SK-N-SH (cell line): ENCODE measurements at places on chromosomes 4 and X. TPM values are rescaled to one million over a fixed set of nuclear protein-coding genes. Genes with fewer than 3 reads are reported as not detected.

DNA sequence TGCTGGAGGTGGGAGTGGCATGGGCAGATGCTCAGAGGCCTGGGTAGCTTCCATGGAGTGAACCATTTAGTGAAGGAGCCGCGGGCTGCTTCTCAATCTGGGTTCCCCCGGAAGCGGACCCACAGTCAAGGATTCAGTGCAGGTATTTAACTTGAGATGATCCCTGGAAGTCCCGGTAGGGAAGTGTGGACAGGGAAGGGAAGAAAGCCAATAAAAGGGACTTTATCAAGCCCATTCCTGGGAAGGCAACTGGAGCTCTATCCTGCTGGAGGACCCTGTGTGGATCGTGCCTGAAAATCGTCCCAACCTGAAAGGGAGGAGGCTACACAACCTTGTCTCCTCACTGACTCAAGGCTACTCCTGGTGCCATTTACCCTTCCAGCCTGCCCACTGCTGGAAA, 76.9 kb downstream of the DHX15 start:
- DNase-seq = no peak

DNA sequence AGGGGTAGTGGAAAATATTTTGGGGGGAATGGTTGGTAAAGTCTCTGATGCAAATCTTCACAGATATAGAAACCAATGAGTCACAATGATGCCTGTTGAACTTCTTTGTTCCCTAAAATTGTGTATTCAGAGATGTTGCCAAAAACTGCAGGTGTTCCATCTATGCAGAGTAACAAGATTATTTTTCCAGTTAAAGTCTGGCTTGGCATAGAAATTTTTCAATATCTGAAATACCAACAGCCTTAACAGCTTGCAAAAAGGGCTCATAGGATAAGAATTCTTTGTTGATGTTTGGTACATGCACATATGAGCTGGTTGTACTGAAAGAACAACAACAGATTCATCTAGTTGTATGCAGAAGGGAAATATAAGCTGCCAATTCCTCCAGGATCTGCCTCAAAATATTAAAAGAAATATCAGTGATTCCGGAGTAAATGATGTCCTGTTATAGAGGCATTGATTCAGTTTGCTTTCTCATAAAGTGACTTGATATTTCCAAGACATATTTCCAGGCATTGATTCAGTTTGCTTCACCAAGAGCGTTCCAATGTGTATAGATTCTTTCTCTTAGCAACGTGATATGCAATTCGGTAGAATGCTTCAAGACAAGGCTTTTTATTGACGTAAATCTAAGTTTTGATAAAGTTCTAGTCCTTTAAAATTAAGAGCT, 564.4 kb downstream of the TMA16 start:
- no peak for DNase-seq

DNA sequence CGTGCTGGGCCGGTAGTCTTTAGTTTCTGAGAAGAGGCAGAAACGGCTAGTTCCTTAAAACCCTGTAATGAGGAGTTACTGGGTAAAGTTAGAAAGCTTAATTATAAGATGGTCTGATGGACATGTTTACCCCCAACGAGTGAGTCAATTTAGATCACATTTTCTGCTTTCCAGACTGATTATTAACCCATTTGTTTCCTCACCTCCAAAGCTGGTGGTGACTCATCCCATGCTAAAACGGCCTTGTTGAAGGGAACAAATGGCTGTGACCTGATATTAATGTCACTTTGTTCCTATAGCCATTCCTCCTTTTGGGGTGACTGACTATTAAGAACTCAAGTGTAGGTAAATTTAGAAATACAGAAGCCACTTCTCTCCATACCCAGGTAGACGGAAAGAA, 232.0 kb downstream of the KCNIP4 start:
- DNase-seq = no peak

DNA sequence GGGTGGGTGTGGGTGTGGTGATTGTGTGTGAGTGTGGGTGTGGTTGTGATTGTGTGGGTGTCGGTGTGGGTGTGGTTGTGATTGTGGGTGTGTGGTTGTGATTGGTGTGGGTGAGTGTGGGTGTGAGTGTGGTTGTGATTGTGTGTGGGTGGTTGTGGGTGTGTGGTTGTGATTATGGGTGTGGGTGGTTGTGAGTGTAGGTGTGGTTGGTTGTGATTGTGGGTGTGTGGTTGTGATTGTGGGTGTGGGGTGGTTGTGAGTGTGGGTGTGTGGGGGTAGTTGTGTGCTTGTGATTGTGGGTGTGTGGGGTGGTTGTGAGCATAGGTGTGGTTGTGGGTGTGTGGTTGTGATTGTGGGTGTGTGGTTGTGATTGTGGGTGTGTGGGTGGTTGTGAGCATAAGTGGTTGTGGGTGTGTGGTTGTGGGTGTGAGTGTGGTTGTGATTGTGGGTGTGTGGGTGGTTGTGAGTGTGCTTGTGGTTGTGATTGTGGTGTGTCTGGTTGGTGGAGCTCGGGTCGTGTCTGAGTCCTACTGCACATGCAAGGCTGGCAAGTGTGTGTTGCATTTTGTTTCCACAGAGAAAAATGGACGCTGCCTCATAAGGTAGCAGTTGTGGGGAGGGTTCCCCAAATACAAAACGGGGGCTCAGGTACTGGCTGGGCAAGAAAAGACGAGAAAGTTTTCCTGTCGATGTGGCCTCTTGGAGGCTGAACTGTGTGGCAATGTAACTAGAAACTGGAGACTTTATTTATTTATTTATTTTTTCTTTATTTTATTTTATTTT, 116.7 kb downstream of the UBE2K start:
- peak; percentile 24 for DNase-seq

DNA sequence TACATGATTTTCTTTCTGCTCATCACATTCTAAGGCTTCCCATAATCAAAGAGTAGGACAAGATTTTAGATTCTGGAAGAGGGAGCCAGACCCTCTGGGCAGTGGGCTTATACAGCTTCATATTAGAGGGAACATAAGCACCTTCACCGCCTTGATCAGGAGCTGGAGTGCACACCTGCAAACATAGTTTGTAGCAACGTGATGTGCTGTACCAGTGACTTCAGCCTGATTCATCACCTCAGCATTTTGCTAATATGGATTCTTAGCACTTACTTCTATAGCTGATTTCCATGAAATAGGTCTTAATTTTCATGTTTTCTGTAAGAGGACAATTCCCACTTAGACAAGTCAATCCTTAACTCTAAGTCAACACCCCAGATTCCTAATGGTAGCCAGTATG, 36.7 kb downstream of the PCDH18 start:
- DNase-seq = no peak

- no peak for DNase-seq
Observed at GRCh38 chrX:131053076-131053475, 5.1 kb upstream of the ARHGAP36 start.

GRCh38 chr4:99047710-99048109, 40.9 kb downstream of the ADH5 start:
- DNase-seq = no peak

DNA sequence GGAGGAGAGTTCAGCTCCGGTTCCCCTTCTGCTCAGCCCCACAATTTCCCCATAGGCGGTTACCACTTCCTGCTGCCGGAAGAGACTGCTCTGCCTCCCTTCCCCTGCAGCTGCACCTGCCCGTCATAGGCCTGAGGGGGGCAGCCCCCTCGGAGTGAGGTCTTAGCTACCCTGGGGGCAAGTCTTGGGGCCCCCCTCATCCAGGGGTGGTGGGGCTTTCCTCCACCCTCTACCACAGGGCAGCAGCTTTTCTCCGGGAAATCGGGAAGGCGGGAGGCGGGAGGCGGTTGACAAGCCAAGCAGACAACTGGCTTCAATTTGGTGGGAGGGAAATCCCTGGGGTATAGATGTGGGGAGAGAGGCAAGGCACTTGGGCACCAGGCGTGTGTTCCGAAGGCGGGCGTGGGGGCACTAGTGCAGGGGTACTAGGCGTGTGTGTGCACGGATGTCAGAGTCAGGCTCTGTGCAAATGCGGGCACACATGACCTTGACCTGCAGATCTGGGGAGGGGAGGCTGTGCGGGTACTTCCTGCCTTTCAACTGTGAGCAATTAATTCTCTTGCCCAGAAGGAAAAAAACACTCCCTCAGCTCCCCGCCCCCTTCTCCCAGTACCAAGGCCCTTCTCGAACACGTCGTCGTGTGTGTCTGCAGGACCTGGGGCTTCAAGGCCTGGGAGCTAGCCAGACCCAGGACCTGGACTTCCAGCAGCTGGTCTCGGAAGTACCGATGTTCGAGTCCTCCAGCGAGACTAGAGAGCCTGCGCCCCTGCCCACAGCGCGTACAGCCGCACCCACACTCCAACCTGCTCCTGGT, 1.0 kb upstream of the ARHGAP4 start:
- DNase-seq = peak; percentile 69

GRCh38 chr4:114277690-114278089, 298.2 kb upstream of the ARSJ start:
- DNase-seq = no peak

GRCh38 chrX:130171446-130172126, at the start of gene RAB33A:
Gene RAB33A (plus strand): TSS chrX:130171962. CDS start chrX:130172063, 101 bp downstream.
- peak; percentile 76 for DNase-seq

DNA sequence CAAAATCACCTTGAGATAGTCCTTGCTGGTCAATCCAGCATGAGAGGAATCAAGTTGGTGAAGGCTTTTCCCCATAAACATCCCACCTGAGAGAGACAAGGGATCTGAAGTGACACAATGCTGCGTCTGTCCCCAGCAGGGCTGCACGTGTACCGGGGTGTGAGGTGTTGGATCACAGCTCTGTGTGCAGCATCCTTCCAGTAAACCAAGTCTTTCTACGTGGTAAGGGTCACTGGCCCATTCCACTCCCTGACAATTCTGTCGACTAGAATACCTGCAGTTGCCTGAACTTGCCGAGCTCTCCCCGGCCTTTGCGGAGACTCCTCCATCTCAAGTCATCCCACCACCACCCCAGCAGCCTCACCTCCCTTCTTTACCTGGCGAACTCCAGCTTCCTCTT, 14.8 kb downstream of the HELT start:
- DNase-seq = no peak

- DNase-seq = no peak
Observed at GRCh38 chr4:183144787-183145186, 45.7 kb downstream of the WWC2 start.

GRCh38 chr4:80202741-80203553, 5.6 kb downstream of the PRDM8 start:
- DNase-seq = no peak

- DNase-seq = no peak
Observed at GRCh38 chr4:106323119-106323518, 6.8 kb downstream of the AIMP1 start.

DNA sequence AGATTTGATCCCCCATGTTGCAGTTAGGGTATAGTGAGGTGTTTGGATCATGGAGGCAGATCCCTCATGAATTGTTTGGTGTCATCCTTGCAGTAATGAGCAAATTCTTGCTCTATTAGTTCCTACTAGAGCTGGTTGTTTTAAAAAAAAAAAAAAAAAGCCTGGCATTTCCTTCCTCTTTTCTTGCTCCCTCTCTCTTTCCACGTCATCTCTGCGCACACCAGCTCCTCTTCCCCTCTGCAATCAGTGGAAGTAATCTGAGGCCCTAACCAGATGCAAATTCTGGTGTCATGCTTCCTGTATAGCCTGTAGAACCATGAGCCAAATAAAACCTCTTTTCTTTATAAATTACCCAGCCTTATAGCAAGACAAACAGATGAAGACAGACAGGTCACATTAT, 24.5 kb downstream of the WDR17 start:
- no peak for DNase-seq

C4orf36 gene
- polyA plus RNA-seq = 0.71 and 0.93 TPM in 2 replicates

TKTL2 gene
- polyA plus RNA-seq = not detected in 2 replicates

CYBB gene
- not detected in 2 replicates for polyA plus RNA-seq

SLC10A6 gene
- polyA plus RNA-seq = not detected in 2 replicates

TXK gene
- 0.60 and 0.61 TPM in 2 replicates for polyA plus RNA-seq

PAGE2B gene
- 0.31 TPM in 1 of 2 replicates, not detected in the other for polyA plus RNA-seq
